ENCODE measurements at places on chromosomes 4 and X. TPM values are rescaled to one million over a fixed set of nuclear protein-coding genes. Genes with fewer than 3 reads are reported as not detected.

Gene MBTPS2
- 7.0 TPM for total RNA-seq

Gene LGI2
- 0.17 TPM for total RNA-seq

Gene ABCG2
- 3.6 TPM for total RNA-seq

Gene TREX2
- total RNA-seq: 98.1 TPM

Gene NAA11
- not detected for total RNA-seq

Gene DMRTC1
- not detected for total RNA-seq

Gene SSX2
- not detected for total RNA-seq

Gene KIT
- 26.1 TPM for total RNA-seq

Gene PF4V1
- not detected for total RNA-seq

Gene ADH7
- total RNA-seq: 0.83 TPM
